ENCODE measurements at places on chromosomes 3 and 15.

- DNase-seq: peak; percentile 82
Observed at GRCh38 chr15:78108300-78109084, 16.1 kb downstream of the SH2D7 start.

GRCh38 chr3:31361371-31362273, 171.1 kb upstream of the STT3B start:
- DNase-seq: no peak

DNA sequence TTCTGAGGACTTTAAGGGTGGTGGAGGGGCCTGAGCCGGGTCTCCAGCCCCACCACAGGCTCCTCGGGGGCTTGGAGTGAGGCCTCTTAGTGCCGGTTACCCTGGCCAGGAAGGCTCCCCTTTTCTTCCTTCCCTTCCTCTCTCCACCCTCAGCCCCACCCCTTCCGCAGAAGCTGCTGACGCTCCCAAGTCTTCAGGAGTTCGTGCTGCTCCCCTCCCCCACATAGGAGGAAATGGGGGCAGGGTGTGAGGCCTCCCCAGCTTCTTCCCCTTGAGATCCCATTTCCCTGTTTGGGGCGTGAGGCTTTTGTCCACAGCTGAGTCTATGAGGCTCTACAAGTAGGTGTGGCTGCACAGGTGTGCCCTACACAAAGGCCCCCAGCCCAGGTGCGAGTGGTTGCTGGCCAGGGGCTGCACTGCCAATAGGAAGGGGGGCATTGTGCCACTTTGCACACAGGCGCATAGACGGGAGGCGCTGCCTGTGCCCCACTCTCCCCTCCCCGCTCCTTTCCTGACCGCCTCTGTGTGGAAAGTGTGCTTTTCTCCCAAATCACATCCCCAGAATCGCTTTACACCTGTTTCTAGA, 915 bp upstream of the CALML4 start:
- no peak for DNase-seq

DNA sequence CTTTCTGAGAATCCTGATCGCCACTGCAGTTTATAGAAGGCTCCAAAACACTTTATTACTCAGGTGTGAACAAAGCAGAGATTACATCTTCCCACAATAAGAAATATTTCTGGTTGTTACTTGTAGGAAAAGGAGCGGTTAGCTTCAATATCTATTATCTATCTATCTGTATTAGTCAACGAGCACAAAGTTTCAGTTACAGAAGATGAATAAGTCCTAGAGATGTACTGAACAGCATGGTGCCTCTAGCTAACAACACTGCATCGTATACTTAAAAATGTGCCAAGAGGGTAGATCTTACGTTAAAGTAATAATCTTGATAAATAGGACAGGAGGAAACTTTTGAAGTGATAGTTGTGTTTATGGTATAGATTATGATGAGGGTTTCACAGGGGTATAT, 10.9 kb upstream of the CCR3 start:
- no peak for DNase-seq

GRCh38 chr3:65439641-65440284, 599.0 kb downstream of the MAGI1 start:
- DNase-seq: no peak

DNA sequence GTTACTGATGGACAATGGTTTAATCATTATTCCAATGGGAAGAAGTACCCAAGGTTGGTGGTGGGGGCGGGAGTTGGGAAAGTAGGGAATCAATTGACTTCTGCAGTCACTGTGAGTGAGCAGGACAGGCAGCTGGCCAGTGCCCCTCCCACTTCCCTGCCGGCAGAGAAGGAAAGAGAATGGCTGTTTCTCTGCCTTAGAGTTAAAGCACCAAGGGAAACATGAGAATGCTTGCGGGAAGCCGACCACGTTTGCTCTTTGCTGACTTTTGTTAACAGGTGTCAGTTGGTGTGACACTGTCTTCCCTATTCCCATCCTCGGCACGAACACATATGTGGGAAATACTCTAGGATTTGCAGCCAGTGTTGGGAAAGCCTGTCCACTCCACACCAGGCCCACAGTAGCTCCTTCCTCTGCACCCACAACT, 33.5 kb upstream of the MFSD1 start:
- no peak for DNase-seq

DNA sequence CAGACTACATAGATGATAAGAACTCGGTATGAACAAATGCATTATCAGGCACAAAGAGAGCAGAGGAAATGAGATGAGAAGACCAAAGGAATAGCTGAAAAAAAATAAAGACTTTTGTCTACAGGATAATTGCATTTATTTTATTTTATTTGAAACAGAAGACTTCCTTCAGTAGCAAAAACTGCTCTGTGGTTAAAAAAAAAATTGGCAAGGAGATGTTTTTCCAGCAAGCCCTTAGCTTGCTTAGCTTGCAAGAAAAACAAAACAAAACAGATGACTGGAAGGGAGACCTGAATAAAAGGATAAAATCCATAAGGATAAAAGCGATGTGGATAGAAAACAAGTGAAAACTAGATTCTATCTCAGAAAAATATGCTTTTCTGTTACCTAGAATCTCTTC, 9.1 kb upstream of the PPM1L start:
- no peak for DNase-seq

- peak; percentile 12 for DNase-seq
Observed at GRCh38 chr3:194134231-194134756, 1.7 kb upstream of the HES1 start.

DNA sequence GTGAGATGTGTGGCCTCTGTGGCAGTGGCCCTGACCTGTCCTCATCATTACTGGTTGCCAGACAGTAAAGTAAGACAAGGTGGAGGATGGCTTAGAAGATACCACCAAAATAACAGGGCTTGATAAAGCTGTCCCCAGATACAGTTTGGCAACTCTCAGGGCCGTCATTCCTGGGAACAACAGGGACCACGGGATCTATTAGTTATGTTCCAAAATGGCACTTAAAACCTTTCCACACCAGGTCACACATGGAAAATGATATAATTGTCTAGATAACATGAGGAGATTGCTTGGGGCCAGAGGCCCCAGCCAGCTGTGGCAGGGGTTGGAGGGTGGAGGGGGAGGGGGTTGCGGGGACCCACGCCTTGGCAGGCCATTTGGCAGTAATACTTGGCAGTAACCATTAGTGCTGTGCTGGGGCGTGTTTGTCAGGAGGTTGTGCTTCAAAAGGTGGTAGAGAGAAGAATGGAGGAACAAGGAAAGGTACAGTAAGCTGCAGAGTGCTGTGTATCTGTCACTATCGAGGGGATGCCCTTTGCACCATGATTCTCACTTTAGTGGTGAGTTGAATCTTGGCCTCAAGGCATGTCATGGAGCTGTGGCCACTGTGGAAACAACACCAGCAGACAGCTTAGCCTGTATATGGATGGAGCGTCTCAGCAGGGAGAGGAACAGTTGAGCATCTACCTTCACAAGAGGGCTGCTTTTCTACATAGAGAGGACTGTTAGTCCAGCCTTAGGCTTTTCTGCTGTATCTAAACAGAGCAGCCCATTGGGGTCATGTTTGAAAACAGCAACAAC, 14.0 kb downstream of the PLCL2 start:
- no peak for DNase-seq
